ENCODE measurements at places on chromosomes 2 and 18. TPM values are rescaled to one million over a fixed set of nuclear protein-coding genes. Genes with fewer than 3 reads are reported as not detected.

LIMS4 gene
- total RNA-seq: 42.7 TPM

VIL1 gene
- not detected for total RNA-seq

CYP20A1 gene
- 37.4 TPM for total RNA-seq

CRYGD gene
- total RNA-seq: not detected

TUBA4B gene
- total RNA-seq: not detected

CSRNP3 gene
- total RNA-seq: under 0.01 TPM

REG1B gene
- total RNA-seq: not detected

All from bladder microvascular endothelial cell (primary cell).